ENCODE measurements at places on chromosomes 7 and 10.

- DNase-seq, result no peak
Measured at GRCh38 chr10:80630324-80630723, 92.6 kb downstream of the SH2D4B start.

- DNase-seq, result no peak
Measured at GRCh38 chr7:35252612-35253459, 1.1 kb downstream of the TBX20 start.

- no peak for DNase-seq
Measured at GRCh38 chr10:62054830-62055229, 153.3 kb downstream of the ARID5B start.

DNA sequence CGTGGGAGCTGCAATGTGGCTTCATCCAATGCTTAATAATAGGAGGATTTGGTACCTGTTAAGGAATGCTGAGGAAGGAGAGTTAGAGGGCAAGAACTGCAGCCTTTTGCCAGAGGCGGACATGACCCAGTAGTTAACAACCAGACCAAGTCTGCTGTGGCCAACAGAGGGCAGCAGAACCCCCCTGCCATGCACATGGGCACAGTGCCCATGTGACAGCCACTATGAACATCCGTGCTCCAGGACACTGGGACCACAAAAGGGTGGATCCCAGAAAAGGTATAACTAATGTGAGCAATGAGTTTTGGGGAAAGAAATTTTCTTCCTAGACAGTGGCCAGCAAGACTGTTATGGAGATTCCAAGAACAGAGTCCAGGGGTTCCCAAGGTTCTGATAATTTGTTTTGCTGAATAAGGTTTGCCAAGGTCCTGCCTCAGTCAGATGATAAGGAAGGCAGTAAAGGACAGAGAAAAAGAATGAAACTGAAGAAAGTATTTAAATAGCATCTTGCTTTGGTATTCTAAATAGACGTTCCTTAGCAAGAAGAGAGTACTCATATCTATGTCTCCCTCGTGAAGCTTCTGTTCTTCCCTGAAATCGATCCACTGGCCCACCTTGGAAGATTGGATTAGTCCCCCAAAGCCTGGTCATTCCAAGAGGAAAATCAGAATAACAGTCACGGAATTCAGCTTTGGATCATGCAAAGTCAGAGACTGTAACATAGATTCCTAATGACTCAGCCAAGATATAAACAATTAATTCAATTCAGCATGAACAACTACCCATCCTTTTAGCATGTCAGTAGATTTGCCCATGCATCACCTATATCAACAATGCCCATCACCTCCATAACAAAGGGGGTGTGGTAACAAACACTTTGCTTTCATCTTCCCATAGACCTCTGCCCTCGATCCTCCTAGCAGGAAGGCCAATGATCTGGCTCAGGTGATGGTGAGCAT is 56.0 kb downstream of the LGI1 start:
- DNase-seq, result peak; percentile 77

- no peak for DNase-seq
Measured at GRCh38 chr10:117677890-117678500, 135.4 kb downstream of the EMX2 start.

GRCh38 chr10:117532451-117533107 is 10.0 kb upstream of the EMX2 start:
- DNase-seq, result no peak

GRCh38 chr7:80622541-80622940 is 15.9 kb upstream of the CD36 start:
- no peak for DNase-seq

DNA sequence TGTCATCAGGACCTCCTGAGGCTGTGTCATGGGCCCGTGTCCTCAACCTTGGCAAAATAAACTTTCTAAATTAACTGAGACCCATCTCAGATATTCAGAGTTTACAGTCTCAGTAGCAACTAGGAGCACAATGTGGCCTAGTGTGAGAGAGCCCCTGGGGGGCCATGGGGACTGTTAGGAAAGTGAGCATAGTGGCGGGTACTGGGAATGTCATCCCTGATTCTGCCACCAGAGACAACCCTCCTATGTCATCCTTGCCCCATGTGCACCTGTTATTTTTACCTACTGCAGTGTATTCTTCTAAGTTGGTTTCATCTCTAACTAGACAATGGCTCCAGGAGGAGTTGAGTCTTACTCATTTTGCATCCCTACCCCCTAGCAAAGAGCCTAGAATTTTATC is 78.6 kb downstream of the CCDC71L start:
- DNase-seq, result no peak

DNA sequence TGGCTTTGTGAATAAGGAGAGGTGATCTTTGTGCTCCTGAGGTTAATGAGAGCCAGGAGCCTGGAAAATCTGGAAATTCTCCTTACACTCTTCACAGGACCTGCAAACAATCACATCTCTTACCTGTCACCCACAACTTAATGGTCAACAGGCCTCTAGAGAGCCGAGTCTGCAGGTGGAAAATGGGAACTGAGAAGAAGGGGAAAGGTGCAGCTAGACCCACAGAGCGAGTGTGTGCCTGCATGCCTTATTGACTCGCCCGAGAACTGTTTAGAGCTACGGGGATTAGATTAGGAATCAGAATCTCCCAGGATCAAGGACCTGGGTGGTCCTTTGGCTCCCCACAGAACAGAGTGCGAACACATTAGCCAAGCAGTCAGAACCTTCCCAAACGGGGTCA is 329.6 kb downstream of the PTEN start:
- no peak for DNase-seq

GRCh38 chr10:106555599-106555998 is 608.9 kb downstream of the SORCS1 start:
- no peak for DNase-seq

GRCh38 chr7:15317215-15317614 is 244.6 kb downstream of the AGMO start:
- DNase-seq, result no peak

DNA sequence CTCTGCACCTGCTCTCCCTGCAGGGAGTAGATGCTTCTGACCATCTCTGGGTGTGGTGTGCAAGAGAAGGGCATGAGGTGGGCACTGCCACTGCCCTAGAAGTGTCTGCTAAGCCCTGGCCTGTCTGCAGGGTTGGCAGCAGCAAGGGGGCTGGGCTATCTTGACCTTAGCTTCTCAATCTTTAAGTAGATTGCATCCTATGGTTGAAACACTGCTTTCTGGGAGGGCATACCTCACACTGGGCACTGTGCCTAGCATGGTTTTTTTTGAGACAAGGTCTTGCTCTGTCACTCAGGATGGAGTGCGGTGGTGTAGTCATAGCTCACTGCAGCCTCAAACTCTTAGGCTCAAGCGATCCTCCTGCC is 54.9 kb downstream of the CLIP2 start:
- DNase-seq, result no peak

GRCh38 chr7:95886501-95887090 is 114.2 kb downstream of the DYNC1I1 start:
- no peak for DNase-seq

- peak; percentile 52 for DNase-seq
Measured at GRCh38 chr7:12729112-12729511, 41.7 kb downstream of the ARL4A start.

GRCh38 chr7:92708111-92709042 is 118.2 kb upstream of the FAM133B start:
- no peak for DNase-seq

GRCh38 chr10:69810675-69811397 is 9.1 kb downstream of the COL13A1 start:
- no peak for DNase-seq

DNA sequence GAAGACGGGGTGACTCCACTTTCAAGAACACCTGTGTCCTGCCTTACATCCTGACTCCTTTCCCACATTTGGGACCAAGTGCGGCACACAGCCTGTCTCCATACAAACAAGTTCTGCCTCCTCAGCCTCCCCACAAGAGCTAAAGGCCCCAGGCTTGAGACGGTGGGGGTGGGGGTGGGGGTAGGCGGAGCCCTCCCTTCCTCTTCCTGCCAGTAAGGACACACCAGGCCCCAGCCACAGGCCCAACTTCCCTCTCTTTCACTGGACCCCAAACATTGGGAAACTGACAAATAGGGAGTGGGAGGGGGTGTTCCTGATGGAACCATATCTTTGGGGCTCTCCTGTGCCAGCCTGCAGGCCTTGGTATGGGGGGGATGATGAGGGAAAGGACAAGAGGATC is 4.6 kb downstream of the CDK5 start:
- DNase-seq, result no peak

GRCh38 chr10:111200505-111201186 is 123.8 kb downstream of the ADRA2A start:
- peak; percentile 45 for DNase-seq

- peak; percentile 68 for DNase-seq
Measured at GRCh38 chr10:49679480-49679893, at the start of gene C10orf53. C10orf53 (plus strand) TSS chr10:49679651; CDS start chr10:49679698, 47 bp downstream.

GRCh38 chr10:123838596-123839310 is 52.9 kb downstream of the CPXM2 start:
- DNase-seq, result no peak

DNA sequence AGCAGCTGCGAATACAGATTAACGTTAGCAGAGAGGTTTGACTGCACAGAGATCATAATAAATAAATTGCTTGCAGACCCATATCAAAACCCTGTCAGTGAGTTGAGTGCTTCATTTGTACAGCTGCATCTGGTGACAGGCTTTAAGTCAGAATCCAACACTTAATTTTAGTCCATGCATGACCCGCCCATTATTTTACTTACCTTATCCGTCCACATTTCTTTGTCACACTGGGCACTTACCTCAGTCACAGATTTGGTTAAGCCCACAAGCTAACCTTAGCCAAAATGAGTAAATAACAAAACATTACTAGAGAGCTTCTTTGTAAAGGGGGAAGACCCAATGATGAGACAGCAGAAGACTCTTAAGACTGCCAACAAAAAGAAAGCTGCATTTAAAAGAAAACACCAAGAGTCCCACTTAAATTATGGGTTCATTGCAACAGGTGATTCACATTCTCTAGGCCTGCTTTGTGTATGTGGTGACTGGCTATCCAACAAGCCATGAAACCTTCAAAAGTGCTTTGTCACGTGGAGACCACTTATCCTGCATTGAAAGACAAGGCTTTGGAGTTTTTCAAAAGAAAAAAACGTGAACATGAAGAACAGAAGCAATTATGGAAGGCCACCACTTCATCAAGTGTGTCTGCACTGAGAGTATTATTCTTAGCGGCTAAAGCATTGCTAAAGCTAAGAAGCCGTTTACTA is 32.2 kb downstream of the PHTF2 start:
- no peak for DNase-seq

DNA sequence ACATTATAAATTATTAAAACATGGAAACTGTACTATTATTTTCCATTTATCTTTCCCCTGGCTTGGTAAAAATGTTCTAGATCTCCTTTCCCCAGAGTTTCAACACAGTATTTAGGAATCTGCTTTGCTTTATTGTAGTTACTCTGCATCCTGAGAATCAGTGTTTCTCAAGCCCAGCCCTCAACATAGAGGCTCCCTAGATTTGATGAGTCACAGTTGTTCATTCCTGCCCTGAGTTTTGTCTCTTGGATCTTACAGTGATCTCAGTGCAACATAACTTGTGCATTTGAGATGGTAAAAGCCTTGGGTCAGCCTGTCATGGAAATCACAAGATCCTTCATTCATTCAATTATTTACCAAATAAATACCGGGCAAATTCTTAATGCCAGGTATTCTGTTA is 63.0 kb downstream of the VAX1 start:
- DNase-seq, result no peak

- peak; percentile 86 for DNase-seq
Measured at GRCh38 chr10:72334825-72335393, 19.8 kb downstream of the DNAJB12 start.

- no peak for DNase-seq
Measured at GRCh38 chr10:48462482-48463020, 142.3 kb downstream of the ARHGAP22 start.

- no peak for DNase-seq
Measured at GRCh38 chr7:44486693-44487092, 3.8 kb downstream of the NUDCD3 start.

DNA sequence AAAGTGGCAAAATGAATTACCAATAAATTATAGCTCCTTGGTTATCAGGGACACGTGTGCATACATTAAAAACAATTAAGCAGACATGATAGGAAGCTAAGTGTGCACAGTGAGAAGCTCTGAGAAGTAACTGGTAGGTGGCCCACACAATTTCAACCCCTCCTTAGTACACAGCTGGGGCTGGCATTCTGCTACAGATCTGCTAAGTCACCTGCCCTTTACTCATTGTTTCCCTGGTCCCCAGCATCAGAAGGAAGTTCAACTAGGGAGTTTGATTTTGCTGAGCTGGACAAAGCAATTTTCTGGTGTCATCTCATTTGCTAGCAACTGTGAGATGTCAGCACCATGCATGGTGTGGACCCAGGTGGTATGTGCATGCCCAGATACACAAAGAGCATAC is 424.1 kb upstream of the NPVF start:
- no peak for DNase-seq

DNA sequence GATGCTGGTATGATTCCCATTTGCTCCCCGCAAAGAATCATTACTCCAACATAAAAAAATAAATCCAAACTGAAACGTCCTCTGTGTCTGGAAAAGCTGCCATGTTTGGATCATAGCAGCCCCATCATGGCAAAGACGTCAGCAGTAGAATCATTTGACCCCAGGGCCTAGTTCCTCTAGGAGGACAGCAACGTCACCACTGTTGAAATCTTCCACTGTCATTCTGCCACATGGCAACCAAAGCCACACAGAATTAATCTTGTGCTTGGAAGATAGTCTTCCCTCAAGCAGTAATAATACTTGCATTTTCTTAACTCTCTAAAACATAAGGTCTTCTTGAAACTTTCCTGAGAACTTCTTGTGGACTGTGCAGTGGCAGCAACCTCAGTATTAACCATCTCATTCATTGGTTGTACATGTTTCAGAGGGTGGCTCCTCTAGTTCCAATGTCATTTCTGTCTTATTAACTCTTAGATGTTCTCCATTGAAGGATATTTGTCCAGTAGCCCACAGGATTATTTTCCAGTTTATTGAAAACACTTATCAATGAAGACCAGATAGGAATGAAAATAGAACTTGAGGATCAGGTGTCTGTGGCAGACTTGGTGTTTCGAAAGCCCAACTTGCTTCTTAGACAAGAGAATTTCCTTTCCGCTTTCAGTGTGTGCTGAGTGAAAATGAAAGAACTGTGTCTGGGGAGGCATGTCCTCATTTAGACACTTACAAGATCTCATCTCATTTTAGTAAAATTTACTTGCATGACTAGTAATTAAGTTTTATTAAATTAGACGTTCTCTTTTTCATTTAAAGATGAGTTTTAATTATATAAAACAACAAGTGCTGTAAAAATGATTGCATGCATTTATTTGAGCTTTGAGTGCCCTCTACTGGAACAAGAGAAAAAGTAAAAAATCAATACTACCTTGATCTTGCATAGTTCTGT is 28.9 kb upstream of the INHBA start:
- DNase-seq, result no peak

GRCh38 chr7:135993950-135994349 is 16.8 kb upstream of the MTPN start:
- DNase-seq, result no peak

DNA sequence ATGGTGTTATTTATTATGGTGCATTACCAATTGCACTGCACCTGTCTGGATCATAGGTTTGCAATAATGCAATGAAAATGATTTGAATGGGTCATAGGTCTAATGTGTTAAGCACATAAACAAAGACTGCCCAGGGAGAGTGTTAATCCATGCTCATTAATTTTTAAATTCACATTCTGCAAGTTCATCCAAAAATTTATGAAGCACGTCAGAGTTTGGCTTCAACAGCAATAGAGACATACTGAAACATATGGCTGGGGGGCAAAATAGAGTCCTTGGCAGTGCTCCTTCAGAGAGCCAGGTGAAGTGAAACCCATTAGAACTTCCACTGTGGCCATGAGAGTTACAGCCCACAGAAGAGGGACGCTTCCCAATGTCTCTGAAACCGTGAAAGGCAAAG is 441.1 kb downstream of the POM121L12 start:
- no peak for DNase-seq

GRCh38 chr7:2639695-2640481 is 8.1 kb downstream of the TTYH3 start:
- DNase-seq, result no peak

All from pancreas (tissue), 10 donors.